ENCODE measurements at places on chromosomes 7 and 10. TPM values are rescaled to one million over a fixed set of nuclear protein-coding genes. Genes with fewer than 3 reads are reported as not detected.

DNA sequence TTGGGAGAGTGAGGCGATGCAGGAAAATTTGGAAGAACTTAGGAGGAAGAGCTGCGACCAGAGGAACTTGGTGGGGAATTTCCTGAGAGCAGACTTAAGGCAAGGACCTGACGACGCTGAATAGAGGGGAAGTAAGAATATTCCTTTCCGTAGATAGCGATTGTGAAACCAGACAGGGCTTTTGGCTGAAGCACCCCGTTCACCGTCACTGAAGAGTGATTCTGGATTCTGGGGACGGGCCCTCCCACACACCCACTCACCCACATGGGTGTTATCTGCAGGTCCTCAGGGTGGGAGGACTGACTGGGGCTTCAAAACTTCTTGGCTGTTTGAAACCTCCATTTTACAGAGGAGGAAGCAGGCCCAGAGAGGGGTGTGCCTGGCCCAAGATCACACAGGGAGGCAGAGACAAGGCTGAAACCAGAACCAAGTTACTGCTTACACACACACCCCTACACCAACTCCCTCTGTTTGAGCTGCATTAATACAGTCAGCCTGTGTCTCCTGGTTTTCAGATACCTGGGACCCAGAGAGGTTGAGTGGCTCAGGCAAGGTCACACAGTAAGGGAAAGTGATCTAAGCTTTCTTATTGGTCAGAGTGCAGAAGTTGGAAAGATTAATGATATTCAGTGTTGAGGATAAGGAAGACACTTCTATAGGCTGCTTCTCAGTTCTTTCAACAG, 37.2 kb upstream of the CDH23 start:
- no peak for DNase-seq

GRCh38 chr7:35508623-35509400, 186.1 kb downstream of the HERPUD2 start:
- no peak for DNase-seq

SCIN gene
- not detected for total RNA-seq

GRCh38 chr10:44293306-44293778, 91.6 kb downstream of the CXCL12 start:
- no peak for DNase-seq

DNA sequence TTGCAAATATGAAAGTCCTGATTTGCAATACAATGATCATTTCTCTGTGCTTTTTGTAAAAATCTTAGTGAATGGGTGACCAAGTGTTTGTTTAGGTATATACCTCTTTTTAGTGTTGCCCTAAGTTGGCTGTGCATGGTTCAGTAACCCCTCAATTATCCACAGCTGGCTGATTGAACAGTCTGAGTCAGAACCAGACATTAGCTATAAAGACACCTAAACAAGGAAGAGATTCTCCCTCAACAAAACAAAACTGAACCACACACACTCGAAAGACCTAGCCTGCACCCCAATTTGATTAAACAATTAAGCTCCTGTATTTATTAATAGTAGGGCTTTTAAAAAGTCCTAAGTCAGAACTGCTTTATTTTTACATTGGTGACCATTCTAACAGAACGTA, 2.8 kb downstream of the RSBN1L start:
- no peak for DNase-seq

DNA sequence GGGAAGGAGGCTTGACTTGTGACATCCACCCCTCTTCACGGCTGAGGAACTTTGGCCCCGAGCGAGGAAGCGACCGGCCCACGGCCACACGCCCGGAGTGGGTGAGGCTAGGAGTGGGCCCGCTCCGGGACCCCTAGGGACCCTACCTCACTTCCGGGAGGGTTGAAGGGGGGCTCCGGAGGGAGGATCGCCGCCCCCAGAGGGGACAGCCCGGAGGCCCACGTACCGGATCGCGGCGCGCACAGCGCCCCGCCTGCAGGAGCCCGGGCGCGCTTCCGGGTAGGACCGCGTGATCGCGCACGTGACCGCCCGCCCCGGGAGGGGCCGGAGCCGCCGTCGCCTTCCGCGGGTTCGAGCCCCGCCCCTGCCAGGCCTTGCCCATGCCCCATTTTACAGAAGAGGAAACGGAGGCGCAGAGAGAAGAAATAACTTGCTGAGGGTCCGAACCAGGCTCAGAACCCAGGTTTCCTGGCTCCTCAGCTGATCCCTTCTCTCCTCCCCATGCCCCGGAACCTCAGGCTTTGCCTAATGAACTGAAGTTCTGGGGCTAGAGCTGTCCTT, at the start of gene HPS1:
HPS1 (minus strand) TSS at position 275 of the 561 bp plus-strand sequence. CDS start 3,695 bp downstream, outside the sequence.
- peak; percentile 57 for DNase-seq

DNA sequence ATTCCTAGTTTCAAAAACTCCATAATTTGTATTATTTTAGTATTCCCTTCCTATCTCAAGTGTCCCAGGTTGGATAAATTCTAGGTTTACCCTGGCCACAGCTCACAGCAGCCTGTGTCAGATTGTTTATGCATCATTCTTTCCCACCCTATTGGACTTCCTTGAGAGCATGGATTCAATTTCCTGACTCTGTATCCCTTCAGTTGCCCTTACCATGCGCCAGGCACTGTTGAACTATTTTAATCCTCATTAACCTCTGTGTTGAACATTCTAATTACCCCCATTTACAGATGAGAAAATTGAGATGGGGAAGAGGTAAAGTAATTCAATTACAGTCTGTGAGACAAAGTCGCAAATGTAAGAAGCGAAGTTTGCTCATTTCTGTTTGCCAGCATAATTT, 58.8 kb downstream of the STEAP1B start:
- no peak for DNase-seq

GRCh38 chr7:155182406-155182970, 112.4 kb downstream of the HTR5A start:
- no peak for DNase-seq

DNA sequence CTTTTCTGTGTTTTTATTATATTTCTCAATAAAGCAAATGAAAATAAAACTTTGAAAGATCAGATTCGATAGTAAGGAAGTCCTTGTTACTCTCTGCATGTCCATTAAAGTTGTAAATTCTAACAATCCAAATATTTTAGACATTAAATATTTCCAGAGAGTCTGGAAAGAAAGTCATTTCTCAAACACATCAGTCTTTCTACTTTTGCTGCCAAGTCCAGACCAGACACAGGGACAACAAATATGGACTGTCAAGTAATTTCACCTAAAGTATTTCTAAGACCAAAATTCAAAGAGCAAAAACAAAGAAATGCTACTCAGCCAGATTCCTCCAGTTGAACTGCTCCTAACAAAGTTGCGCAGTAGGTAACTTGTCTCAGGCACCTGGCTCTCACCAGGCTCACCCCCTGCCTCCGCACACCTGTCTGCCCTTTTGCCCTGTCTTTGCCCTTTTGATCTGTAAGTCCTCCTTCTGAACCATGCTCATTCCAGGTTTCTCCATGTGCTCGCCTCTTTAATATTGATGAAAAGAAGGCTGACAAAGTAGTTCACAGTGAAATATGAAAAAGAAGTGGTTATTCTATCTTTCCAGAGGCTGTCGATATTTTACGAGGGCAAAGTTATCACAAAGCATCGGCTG, 300.5 kb downstream of the C7orf25 start:
- no peak for DNase-seq

DNA sequence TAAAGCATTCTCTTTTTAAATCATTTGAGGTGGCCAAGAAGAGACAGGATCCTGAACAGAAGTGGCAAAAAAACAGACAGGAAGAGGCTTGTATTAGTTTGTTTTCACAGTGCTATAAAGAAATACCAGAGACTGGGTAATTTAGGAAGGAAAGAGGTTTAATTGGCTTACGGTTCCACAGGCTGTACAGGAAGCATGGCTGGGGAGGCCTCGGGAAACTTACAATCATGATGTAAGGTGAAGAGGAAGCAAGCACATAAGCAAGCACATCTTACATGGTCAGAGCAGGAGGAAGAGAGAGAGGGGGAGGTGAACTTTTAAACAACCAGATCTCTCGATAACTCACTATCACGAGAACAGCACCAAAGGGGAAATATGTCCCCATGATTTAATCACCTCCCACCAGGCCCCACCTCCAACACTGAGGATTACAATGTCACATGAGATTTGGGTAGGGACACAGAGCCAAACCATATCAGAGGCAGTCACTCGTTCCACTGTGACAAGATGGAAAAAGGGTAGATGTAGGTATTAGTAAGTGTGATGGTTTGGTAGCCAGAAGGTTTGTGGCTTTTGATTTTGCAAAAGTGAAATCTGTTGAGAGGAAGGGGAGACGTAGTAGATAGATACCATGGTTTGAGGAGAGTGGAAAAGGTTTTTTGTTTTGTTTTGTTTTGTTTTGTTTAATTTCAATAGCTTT, 5.1 kb downstream of the MSRB2 start:
- DNase-seq = no peak

SPACDR gene
- total RNA-seq = 1.7 TPM

NPSR1 gene
- not detected for total RNA-seq

DNA sequence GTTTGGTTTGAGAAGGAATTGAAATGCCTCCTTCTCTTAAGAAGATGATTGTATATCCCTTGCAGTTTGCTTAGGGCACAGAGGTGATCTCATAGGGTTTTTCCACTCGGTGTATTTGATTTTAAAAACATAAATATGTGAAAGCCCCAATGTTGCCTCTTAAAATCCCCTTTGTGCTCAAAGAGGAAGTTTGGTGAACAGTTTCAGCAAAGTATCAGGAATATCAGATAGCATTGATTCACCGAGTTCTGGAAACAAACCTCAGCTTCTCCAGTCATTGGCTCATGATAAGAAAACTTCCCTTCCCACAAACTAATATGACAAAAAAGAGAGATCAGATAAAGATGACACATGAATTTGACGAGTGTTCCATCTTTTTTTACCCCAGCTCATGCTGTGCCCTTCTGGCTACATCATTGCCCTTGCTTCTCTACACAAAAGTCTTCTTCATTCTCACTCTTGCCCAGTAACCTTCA, 20.1 kb upstream of the SMNDC1 start:
- no peak for DNase-seq

GRCh38 chr7:108132551-108133265, 2.5 kb upstream of the LAMB4 start:
- DNase-seq = no peak

DNA sequence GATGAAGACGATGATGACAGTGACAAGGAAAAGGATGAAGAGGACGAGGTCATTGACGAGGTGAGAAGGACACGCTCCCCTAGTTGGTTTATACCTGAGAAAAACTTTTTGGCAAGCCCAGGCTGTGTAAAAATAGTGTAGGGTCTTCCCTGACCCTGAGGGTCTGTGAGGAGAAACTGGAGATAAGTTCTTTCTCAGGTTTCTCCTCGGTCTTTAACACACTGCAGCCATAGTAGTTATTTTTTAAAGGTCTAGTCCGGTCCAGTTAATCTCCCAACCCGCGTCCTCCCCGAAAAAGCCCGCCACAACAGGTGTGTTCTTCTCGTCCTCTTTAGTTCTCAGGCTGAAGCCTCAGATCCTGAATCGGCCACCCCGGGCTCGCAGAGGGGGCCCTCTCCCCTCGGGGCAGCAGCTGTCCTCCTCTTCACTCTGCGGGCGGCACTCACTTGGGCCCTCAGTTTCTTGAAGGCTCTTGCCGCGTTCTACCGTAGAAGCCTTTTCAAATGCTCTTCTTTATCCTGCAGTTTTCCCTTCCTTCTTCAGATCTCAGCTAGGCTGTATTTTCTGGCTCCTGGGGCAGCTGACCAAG, 411 bp downstream of the BCCIP start:
- DNase-seq = no peak

CHST15 gene
- 0.26 TPM for total RNA-seq

LOXL4 gene
- not detected for total RNA-seq

DNA sequence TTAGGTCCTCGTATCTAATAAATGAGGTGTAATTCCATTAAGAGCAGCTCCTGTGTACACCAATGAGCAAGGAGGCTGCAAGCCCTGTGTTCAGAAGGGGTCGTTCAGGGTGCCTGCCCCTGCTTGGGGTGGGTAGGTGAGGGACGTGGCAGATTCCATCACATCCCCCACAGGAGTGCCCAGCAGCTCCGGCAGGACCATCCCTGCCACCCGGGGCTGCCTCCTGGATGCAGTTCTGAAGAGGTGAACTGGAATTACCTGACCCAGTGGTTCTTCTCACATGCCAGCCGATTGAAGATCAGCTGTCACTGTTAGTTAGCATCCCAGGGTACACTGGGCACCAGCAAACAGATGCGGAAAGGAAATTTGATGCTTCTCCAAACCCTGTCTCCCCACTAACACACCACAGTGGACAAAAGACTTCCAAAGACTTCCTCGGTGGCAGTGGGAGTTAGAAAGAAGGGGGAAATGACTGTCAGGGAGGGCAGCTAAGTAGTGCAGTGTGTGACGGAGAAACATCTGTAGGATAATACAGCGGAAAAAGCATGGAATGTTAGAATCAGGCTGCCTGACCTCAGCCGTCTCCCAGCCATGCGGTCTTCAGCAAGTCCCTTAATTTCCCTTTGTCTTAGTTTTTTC, 313.6 kb upstream of the ZMIZ1 start:
- no peak for DNase-seq

- DNase-seq = no peak
Observed at GRCh38 chr7:90007831-90008230, 146.4 kb upstream of the STEAP1 start.

VSTM4 gene
- not detected for total RNA-seq

GRCh38 chr10:124197371-124198124, 104.2 kb upstream of the CHST15 start:
- DNase-seq = no peak

GRCh38 chr7:140643416-140643815, 2.8 kb upstream of the DENND2A start:
- DNase-seq = no peak

Data from T-helper 17 cell (primary cell).